ENCODE measurements at places on chromosomes 7 and 10.
A peak's percentile ranks its signal among the peaks of the same experiment; 100 is the strongest.

- no peak for DNase-seq
Observed at GRCh38 chr7:140899883-140900282, 24.8 kb downstream of the BRAF start.

DNA sequence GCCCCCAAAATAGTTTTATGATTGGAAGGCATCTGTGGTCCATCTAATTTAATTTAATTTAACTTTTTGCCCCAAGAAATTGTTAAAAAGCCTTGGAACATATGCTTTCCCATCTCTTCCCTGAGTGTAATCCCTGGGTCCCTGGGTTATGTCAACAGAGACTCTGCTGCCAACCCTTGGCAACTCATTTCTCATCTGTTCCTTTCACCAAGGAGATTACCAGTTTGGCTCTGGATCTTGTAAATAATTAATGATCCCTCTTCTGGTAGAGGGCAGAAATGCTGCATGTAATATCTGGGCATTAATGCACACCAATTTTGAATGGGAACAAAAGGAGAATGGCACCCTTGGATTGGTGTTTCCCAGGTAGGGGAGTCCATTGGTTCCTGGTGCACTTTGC, 514.2 kb downstream of the CCSER2 start:
- DNase-seq, result no peak

GRCh38 chr10:44963772-44964633, 4.4 kb downstream of the RASSF4 start:
- DNase-seq, result no peak

DNA sequence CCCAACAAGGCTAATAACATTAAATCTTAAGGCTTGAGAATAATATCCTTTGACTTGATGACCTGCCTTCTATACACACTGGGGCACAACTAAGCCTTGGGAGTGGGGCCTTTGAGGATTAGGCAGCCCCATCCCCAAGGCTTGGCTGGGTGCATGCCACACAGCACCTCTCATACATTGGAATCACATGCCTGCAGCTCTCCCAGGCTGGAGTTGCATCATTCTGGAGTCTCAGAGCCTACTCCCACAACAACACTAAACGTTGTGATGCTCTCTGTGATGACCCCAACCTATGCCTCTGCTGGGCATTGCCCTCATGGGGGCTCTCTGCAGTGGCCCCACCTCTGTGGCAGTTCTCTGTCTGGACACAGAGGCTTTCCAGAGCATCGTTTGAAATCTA, 31.9 kb upstream of the SGCE start:
- DNase-seq, result no peak

DNA sequence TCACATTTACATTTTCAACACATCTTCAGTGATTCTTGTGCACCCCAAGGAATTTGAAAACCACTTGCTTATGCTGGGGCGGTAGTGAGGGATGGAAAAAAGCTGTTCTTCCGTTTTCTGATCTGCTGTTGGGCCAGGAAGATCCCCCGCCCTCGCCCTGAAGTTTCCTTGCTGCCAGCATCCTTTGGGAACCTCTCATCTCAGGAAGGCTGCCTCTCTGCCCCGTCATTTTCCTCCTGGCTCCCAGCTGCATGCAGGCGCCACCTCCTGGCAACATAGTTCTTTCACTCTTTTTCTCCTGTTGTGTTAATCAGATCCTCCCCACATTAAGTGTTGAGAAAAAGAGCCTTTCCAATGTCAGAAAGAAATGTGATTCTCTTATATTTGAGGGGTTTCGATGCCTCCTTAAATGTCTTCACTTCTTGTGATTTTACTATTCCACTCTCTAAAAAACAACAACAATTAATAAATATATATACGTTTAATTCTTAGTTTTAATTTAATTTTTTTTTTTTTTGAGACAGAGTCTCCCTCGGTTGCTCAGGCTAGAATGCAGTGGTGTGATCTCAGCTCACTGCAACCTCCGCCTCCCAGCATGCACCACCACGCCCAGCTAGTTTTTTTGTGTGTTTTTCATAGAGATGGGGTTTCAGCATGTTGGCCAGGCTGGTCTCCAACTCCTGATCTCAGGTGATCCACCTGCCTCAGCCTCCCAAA, 122.9 kb downstream of the RALA start:
- peak; percentile 25 for DNase-seq

- DNase-seq, result peak; percentile 18
Observed at GRCh38 chr7:64876792-64877713, 26.0 kb upstream of the ZNF273 start.

DNA sequence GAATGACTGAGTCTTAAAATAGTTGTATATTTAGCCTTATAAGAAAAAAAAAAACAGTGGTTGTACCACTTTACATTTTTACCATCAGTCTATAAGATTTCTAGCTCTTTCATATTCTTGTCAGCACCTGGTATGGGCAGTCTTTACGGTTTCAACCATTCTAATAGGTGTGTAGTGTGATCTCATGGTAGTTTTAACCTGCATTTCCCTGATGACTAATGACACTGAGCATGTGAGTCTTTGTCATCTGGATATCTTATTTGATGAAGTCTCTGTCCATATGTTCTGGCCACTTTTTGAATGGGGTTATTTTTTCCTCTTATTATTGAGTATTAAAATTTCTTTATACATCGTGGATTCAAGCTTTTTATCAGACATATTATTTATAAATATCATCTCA, 365.3 kb upstream of the IGFBP3 start:
- no peak for DNase-seq

- no peak for DNase-seq
Observed at GRCh38 chr7:73770002-73770859, at the start of gene CLDN3. CLDN3 (minus strand) TSS chr7:73770270; CDS start chr7:73770049, 221 bp downstream.

DNA sequence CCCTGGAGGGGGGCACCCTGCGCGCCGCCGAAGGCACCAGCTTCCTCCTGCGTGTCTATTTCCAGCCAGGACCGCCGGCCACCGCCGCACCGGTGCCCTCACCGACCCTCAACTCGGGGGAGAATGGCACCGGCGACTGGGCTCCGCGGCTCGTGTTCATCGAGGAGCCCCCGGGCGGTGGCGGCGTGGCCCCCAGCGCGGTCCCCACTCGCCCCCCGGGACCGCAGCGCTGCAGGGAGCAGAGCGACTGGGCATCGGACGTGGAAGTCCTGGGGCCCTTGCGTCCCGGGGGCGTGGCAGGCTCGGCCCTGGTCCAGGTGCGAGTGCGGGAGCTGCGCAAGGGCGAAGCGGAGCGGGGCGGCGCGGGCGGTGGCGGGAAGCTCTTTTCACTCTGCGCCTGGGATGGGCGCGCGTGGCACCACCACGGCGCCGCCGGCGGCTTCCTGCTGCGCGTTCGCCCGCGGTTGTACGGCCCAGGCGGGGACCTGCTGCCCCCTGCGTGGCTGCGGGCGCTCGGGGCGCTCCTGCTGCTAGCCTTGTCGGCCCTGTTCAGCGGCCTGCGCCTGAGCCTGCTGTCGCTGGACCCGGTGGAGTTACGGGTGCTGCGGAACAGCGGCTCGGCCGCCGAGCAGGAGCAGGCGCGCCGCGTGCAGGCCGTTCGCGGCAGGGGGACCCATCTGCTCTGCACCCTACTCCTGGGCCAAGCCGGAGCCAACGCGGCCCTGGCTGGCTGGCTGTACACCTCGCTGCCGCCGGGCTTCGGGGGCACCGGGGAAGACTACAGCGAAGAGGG, 594 bp downstream of the CNNM1 start:
- DNase-seq, result no peak

DNA sequence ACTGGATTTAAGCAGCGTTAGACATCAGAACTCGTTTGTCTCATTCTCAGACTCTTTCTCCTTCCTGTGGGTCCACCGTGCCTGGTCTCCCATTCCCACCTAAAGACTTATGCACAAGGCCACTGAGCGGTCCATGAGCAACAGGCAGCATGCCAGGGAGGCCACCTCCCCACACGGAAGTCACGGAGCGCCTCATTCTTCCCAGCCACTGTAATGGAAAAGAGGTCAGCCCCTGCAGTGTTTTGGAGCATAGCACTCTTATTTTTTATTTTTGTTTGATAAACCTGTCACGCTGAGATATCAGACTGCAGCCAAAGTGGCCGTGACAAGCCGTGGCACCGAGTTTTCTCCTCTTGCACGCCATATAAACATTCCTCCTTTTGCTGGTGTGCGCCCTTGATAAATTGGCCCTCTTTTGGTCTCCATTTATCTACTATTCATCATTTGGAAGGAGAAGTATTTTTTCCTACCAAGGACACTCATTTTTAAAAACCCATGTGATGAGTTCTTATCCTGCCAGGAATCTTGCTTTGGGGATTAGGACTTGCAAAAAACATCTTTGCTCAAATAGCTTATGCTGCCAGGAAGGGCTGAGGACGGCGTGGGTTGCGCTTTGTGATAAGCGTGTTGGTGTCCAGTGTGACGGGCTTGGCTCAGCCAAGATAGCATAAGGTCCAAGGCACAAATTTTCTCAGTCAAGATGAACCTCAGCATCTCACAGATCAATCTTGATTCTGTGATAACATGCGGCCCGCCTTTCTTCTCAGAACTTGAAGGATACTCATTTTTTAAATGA, 206.0 kb downstream of the CCDC3 start:
- no peak for DNase-seq

DNA sequence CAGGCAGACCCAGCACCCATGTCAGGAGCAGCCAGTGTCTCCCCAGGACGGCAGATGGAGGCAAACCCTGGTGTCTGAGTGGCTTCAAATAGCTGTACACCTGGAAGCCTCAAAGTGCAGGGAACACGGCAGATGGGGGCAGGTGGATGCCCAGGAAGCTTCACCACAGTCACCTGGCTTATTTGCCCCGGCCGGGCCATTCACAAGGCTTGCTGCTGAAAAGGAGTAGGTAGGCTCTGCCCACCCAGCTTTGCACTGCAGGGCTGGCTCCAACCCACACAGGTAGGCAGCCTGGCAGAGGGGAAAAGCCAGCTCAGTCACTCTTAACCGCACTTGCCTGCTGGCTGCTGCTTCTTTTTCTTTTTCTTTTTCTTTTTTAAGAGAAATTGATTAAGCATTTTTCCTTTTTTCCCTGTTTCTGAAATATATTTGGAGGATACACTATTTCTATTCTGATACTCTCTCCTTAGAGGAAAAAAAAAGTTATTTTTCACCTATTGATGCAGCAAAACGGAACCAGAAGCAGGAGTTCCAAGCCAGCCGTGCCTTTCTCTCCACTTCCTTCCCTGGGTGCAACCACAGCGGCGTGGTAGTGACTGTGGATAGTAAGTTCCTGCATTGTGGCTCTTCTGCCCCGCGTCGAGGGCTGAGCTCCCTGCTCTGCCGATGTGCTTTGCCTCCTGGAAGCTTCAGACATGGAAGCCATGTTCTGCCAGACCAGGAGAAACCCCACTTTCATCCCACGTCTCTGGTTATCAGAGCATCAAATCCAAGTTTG, 118.3 kb downstream of the KLF6 start:
- no peak for DNase-seq

DNA sequence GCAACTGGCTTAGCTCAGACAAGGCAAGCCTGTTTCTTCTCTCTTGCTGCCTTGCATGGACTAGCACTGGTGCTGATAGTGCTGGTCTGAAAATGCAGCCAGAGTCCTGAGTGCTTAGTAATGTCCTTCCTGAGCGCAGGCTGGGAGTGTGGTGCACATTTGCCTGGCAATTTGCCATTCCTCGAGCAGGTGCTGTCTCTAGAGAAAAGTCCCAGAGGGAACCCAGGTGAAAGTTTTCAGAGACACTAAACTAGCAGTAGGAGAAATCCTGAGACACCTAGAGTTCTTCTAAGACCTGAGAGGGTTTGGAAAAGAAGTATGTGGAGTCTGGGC, 1.9 kb downstream of the SFTPD start:
- DNase-seq, result no peak

- DNase-seq, result no peak
Observed at GRCh38 chr7:107064255-107064654, 19.8 kb downstream of the PRKAR2B start.

DNA sequence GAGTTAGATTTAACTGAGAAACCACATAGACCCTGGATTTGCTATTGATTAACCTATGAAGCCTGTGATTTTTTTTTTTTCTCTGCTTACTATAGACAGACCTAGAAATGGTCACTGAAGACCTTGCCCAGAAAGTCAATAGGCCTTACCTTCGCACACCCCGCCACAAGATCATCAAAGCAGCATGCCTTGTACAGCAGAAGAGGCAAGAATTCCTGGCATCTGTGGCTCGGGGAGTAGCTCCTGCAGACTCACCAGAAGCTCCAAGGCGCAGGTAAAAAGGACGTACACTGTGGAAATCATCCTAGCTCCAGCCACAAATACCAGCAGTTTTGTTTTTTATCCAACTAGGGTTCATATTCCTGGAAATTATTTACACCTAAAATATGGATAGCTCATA, 56.2 kb upstream of the GATAD1 start:
- no peak for DNase-seq

- no peak for DNase-seq
Observed at GRCh38 chr7:5532536-5533335, 109.1 kb upstream of the TNRC18 start.

DNA sequence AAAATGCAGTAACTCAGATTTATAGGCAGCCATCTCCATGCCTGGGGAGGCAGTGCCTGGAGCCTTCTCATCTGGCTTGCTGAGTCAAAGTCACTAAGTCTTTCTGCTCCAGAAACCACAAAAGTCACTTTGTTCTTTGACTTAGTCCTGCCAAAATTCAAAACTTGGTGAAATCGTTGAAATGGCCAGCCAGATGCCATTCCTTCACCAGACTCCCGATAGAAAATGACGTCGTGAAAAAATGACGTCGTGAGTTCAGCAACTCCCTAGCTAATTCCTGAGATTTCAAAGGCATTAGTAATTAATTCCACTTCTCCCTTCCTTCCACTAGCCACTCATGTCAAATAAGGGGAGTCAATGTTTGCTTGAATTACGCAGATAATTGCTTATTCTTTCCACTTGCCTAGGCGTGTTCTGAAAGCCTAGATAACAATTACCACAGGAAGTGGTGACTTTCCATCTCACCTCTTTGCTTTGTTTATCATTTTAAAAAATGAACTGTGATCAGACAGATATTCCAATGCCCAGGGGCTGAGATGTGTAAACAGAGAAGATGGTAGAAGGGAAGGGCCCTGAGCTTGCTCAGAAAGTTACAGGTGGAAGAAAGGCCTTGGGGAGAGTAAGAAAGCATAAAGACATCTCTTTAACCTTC, 48.5 kb upstream of the OSBPL3 start:
- DNase-seq, result peak; percentile 52

GRCh38 chr10:123241391-123242141, 87.4 kb downstream of the BUB3 start:
- DNase-seq, result no peak

- DNase-seq, result no peak
Observed at GRCh38 chr7:18020138-18020715, 7.4 kb downstream of the PRPS1L1 start.

DNA sequence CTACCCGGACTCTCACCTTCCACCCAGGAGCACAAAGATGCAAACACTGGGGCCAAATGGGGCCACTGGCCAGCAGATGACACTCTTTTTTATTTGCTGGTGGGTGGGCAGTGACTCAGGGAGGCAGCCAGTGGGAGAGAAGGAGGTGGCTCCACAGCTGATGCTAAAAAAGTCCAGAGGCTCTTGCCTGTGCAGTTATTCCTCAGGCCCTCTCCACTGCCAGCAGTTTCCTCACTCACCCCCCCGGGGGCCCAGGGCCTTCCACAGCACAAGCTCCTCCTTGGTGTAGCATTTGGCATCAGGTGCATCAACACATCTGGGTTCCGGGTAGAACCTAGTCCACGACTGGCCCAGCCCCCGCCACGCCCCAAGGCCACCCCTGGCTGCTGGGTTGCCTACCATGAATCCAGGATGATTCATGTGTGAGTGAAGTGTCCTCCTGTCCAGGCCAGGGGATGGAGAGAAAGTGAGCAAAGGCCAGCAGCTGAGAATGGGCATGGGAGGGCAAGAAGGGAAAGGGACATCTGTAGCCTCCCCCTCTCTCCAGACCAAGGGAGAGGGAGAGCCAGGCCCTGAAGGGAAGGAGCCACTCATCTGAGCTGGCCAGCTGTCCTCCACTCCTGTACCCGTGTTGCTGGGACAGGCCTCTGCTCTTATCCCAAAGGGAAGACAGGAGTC, 1.7 kb upstream of the KCNH2 start:
- DNase-seq, result no peak
